Stimulated activated CD8-positive, alpha-beta memory T cell treated with anti-CD3 and anti-CD28 coated beads, Interleukin-4, amount 100 ng/mL, for 48 hours (primary cell): ENCODE measurements at places on chromosomes 5 and 9.

- DNase-seq = no peak
These were observed 82.7 kb downstream of the ATP10B start for GRCh38 chr5:160769301-160769700.

DNA sequence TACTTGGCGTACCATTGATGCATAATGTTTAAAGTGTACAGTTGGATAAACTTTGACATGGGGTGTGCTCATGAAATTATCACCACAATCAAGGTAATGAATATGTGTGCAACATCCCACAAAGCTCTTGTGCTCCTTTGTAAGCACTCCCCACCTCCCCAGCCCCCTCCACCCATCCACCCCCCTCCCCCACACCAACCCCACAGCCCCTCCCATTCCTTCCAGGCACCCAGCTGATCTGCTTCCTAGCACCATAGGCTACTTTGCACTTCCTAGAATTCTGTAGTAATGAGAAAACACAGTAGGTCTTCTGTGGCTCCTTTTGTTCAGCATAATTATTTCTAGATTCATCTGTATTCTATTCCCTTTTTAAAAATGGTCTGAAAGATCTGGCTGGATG, 24.5 kb downstream of the FGD3 start:
- no peak for DNase-seq

DNA sequence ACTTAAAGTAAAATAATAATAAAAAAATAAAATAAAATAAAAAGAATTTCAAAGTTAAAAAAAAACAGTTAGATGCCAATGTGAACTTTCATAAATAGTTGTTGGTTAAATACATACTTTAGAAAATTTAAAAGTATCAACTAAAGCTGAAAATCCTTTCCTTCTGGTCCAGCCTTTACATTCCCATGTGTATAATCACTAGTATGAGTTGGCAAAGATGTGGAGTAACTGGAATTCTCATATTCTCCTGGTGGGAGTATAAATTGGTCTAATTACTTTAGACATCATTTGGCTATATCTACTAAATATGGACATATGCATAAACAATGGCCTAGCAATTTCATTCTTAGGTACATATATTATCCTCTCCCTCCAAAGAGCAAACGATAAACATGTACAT, 619.9 kb downstream of the PTPRD start:
- DNase-seq = no peak

- peak; percentile 49 for DNase-seq
These were observed 21.3 kb downstream of the CCDC69 start for GRCh38 chr5:151202381-151203139.

DNA sequence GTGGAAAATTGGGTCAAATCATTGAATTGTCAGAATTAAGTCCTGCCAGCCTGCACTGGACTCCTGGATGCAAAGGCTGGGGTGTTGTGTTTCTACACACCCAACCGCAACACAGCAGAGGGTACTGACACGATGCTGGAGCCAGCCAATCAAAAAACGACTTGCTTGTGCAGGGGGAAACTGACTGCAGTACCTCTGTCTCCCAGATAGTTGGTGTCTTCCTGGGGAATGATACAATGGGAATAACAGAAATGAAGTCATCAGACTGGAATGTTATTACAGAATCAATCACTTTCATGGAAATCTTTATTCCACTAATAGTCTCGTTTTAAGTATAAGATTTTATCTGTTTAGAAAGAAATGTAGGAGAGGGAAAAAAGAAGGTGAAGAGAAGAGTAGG, 330.3 kb downstream of the MLLT3 start:
- no peak for DNase-seq

DNA sequence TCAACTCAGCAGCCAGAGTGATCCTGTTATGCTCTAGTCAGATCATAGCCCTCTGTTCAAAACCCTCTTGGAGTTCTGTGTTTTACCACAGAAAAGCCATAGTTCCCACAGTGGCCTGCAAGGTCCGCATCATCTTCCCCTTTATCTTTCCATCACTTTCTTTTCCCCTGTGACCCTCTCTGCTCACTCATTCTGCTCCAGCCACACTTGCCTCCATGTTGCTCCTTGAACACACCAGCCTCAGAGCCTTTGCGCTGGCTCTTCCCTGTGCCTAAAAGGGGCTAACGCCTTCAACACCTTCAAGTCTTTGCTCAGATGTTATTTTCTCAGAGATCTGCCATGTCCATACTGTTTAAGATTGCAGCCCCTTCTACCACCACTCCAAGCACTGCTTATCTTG, 26.3 kb downstream of the CSF2 start:
- DNase-seq = peak; percentile 58

DNA sequence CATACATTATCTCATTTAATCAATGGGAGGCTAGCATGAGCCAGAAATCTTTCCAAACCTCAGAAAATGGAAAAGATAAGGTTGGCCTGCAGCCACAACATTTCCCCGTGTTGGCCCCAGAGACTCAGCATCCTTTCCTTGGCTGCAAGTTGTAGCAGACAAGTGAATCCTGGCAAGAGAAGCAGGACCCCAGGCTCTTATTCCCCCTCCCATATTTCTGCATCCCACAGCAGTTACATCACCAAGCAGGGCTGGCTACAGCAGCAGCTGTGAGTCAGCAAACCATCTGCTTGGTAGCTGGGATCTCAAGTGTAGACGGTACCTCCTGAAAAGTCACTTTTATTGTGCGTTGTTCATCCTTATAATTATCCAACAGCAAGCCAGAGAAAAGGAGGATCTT, 212.4 kb downstream of the GNA14 start:
- no peak for DNase-seq

DNA sequence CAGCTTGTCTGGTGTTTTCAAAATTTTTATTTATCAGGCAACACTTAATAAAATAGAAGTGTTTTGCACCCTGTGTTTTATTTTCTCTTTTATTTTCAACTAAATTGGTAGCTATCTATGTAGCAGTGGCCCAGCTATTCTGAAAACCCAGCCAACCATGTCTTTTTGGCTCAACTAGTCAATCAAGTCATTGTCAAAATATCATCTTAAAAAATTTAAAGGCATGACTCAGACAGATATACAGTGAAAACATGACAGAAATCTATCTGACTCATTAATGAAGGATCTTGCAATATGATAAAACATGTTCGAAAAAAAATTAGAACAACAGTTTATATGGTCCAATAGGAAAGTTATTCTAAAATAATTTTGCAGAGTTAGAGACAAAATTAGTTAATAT, 75.1 kb downstream of the HSD17B4 start:
- no peak for DNase-seq

- peak; percentile 60 for DNase-seq
These were observed 9.0 kb downstream of the CCDC69 start for GRCh38 chr5:151214614-151215545.

GRCh38 chr9:95096381-95096780, 221.1 kb downstream of the FANCC start:
- DNase-seq = no peak

DNA sequence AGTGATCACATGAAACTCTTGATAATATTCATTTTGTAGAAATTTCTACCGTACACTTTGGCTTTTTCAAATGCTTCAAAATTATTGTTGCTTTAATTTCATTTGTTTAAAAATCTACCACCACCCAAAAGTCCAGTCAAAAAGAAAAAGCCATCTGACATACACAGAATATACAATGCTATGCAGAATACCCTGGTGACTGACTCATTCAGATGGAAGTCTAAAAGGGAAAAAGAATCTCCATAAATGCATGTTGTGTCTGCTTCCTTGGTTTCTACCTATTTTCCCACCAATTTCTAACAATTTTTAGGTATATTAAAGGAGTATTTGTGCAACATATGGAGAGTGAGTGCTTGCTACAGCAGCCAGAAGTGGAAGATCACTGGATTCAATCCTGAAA, 9.3 kb upstream of the RAPGEF6 start:
- no peak for DNase-seq

- no peak for DNase-seq
These were observed at the start of gene GPR21 for GRCh38 chr9:123033352-123033751. Gene GPR21 (plus strand): TSS chr9:123033667. CDS start chr9:123034567, 900 bp downstream.

DNA sequence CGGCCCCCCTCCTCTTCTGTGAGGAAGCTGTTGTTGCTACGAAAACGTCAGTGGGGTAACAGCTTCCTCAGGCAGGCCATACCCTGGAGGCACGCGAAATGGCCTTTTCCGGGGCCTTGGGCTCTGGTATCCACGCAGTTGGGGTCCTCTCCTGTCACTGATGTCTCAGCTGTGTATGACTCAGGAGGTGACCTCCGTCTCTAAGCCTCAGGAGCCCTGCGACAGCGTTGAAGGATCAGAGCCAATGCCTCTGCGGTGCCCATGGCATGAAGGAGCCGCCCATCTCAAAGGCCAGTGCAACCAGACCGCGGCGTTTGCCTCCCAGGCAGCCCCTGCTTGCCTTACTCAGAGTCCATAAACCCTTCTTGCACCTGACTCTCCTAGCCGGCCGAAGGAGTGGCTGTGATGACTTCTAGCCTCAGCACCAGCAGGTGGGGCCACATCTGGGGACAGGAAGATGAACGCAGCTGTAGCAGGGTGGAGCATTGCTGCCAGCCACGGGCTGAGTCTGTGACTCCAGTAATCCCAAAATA, 1.0 kb upstream of the MXD3 start:
- DNase-seq = peak; percentile 73

DNA sequence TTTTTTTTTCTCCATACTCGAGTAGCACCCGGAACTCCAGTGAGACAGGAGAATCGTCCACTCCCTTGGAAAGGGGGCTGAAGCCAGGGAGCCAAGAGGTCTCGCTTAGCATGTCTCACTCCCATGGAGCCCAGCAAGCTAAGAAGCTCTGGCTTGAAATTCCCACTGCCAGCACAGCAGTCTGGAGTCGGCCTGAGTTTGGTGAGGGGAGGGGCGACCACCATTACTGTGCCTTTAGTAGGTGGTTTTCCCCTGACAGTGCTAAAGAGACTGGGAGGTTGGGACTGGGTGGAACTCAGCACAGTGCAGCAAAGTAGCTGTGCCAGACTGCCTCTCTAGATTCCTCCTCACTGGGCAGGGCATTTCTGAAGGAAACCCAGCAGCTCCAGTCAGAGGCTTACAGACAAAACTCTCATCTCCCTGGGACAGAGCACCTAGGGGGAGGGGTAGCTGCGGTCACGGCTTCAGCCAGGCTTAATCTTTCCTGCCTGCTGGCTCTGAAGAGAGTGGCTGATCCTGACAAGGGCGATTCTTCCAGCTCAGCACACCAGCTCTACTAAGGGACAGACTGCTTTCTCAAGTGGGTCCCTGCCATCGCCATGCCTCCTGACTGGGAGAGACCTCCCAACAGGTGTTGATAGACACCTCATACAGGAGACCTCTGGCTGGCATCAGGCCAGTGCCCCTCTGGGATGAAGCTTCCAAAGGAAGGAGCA, 414.5 kb upstream of the ZNF608 start:
- DNase-seq = no peak

- DNase-seq = no peak
These were observed 173.6 kb downstream of the DEPDC1B start for GRCh38 chr5:60526336-60526875.

DNA sequence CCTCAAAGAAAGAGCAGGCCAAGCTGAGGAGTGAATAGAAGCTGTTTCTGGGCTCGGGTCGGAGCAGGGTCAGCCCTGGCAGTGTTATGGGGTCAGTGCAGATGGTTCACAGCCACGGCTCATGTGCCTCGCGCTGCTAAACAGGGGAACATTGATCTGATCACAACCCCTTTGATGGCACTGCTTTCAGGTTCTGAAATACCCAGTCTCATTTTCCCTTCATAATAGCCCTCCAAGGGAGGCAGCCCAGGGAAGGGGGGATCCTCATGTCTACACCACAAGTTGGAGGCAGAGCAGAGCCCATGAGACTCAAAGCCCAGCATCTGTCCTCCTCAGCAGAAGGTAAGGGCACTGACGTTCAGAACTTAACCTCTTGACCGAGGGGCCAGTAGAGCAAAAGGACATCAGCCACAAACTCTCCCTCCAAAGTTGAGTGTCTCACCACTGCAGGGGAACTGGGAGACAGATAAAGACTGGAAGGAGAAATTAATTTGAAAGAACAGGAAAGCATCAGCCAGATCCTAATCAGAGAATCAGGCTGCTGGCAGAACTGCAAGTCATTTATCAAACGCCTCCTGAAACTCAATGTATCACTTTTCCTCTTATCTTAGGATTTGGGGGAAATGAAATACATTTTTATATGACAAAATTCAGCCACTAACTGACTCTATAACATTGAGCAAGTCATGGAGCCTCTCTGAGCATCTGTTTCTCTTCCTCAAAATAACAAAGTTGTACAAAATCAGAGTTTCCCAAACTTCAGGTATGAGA, 110.6 kb downstream of the SH3TC2 start:
- DNase-seq = no peak

DNA sequence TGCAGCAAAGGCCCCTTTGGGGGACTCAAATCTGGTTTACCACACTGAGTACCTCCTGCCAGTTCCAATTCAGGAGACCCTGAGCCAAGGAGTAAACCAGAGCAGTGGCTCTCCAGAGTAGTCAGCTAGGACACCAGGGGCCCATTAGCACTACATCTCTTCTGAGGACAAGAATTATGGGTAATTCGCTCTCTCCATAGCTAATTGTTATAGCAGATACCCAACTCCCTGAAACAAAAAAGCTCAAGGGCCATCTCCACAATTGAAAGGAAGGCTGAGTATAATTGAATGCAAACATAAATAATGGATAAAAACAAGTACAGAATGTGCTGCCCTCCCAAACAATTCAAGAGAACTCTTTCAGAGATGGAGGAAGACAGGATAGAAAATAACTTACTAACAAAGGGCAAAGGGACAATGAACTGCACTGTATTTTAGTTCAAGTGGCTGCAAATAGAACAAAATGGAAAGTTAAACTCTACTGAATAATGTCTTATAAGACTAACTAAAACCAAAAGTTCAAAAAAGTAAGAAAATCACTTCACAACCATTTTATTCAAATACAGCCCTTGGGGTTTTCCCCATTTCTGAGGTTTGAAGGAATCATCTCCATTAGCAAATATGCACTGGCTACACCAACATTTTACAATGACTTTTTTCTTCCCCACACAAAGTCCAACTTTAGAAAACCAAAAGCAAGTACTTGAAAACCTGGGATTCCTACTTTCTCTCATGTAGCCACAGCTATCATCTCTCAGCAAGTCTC, 118.8 kb downstream of the SIL1 start:
- DNase-seq = no peak

GRCh38 chr5:76625087-76625815, 2.0 kb upstream of the F2RL2 start:
- no peak for DNase-seq

DNA sequence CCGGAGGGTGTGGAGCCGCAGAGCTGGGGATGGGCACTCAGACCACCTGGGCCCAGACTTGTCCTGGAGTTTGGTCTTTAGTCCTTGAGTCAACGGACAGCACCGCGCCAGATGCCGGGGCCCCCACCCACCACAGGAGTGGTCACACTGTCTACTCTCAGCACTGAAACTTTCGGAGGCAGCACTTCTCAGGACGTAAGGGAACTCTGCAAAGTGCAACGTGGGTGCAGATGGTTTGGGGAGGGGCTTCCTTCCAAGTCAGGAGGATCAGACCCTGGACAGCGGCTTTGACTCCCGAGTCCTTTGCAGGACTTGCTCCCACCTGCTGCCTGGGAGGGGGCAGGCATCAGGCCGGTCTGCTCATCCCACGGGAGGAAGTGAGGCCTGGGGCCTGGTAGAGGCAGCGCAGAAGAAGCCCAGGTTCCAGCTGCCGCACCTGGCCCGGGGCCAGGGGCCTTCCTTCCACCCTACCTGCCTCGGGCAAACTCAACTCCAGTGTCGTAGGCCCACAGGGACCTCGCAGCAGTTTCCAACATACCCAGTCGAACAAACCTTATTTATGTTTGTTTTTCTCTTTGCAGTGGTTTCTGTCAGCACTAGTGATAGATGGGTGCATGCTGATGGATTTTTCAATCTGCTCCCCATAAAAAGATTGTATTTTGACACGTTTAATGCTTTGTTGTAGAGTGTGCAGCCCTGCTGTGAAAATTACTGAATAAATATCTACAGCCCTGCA, 149.8 kb upstream of the PPP1R26 start:
- DNase-seq = no peak

- DNase-seq = no peak
These were observed 576.9 kb downstream of the BNC2 start for GRCh38 chr9:16293610-16294009.
